CD8-positive, alpha-beta memory T cell (primary cell): ENCODE measurements at places on chromosomes 1 and 21.

GRCh38 chr1:110714374-110714995 is 39.7 kb upstream of the KCNA3 start:
- no peak for DNase-seq

GRCh38 chr1:11617314-11617713 is 36.9 kb downstream of the FBXO2 start:
- DNase-seq, result no peak

DNA sequence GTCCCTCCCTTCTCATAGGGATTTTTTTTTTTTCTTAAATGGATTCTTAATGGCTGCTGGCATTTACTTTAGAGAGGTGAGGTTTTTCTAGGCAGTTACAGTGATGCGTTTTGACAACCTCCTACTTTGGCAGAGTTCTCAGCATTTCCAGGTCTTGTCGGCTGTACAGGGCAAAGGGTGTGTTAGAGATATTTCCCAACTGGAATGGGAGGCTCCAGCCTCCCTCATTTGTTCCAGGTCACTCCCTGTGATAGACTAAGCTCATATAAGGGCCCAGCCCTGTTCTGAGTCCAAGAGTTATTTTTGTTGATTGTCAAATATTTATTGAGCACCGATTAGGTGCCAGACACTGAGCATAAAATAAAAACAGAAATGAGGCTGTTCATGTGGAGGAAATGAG is 7.6 kb upstream of the XKR8 start:
- DNase-seq, result no peak

DNA sequence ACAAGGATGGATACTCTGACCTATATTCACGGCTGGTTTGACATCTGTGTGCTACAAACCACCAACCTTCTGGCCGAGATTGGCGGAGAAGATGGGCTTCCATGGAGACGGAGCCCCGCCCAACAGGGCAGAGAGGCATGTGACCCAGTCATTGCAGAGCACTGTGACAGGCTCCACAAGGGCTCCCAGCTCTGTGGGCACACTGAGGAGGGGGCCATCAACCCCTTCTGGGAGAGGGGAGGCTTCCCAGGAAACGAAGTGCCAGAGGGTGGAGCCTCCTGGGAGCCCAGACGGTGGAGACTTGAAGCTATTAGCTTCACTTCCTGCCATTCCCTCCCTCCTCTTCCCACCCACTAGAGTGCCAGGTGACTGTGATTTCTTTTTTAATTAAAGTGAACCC is 71.6 kb upstream of the IFFO2 start:
- DNase-seq, result no peak
